Ascending aorta (tissue), 2 donors: ENCODE measurements at places on chromosomes 6 and 20.

DNA sequence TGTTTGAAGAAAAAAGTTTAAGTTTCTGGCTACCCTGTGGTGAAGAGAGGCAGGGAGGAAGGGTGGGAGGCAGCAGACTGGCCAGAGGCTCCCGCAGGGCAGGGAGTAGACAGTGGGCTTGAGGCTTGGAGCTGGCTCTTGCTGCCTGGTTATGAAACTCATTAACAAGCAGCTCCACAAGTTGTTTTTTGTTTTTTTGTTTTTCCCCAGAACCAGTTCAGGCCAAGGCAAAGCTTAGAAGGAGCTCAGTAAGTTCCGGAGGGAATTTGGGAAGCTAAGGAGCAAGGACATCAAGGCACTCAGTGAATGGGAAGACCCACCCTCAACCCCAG lies 4.0 kb downstream of the DLL1 start:
- no peak for DNase-seq

DNA sequence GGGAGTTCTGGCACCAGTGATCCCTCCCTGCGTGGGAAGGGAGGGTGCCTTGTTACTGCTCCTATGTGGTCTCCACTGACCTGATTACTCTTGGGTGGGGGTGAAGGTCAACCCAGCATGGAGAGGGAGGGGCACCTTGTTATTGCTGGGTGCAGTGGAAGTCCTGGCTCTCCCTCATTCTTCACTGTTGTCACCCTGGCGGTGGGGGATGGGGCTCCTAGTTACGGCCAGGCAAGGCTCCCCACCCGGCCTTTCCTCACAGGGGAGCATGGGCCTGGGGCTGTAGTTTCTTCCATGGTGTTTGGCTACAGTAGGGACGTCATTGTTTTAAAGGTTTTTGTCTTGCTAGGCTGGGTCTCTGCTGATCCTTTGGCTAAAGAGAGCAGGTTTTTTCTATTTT lies 40.8 kb downstream of the PACSIN1 start:
- no peak for DNase-seq

DNA sequence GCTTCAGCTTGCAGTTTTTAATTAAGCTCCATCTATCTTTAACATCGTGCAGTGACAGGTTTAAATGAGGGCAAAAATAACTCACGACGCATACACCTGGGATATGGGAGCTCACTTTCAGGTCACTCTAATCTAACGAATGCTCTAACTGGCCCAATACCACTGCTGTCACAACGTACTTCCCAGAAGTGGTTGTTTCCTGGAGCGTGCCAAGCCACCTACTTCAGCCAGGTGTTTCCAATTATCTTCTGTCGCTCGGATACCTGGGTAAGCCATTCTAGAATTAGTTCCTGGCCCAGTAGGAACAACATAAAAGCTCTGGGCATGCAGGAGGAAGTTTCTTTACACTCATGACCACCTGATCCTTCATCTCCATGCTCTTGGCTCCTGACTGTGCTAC lies 147.4 kb downstream of the FOXC1 start:
- DNase-seq = no peak

- no peak for DNase-seq
Observed at GRCh38 chr6:115733426-115733825, 327.3 kb downstream of the FRK start.

GRCh38 chr6:14695579-14695978 lies 550.3 kb upstream of the JARID2 start:
- DNase-seq = no peak
